ENCODE measurements at places on chromosomes 16 and 17.

- no peak for DNase-seq
Measured at GRCh38 chr17:66578781-66579489, 256.0 kb upstream of the CACNG5 start.

GRCh38 chr16:78275420-78275819 is 176.0 kb downstream of the WWOX start:
- no peak for DNase-seq

DNA sequence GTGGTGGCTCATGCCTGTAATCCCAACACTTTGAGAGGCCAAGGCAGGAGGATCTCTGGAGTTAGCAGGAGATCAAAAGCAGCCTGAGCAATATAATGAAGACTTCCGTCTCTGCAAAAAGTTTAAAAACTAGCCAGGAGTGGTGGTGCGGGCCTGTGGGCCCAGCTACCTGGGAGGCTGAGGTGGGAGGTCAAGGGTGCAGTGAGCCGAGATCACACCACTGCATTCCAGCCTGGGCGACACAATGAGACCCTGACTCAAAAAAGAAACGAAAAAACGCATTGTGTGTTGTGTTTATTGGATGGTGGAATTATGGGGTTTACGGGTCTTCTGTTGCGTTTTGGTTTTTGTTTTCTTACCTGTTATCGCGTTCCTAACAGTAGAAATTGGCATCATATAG is 863 bp upstream of the DDX19A start:
- DNase-seq, result no peak

DNA sequence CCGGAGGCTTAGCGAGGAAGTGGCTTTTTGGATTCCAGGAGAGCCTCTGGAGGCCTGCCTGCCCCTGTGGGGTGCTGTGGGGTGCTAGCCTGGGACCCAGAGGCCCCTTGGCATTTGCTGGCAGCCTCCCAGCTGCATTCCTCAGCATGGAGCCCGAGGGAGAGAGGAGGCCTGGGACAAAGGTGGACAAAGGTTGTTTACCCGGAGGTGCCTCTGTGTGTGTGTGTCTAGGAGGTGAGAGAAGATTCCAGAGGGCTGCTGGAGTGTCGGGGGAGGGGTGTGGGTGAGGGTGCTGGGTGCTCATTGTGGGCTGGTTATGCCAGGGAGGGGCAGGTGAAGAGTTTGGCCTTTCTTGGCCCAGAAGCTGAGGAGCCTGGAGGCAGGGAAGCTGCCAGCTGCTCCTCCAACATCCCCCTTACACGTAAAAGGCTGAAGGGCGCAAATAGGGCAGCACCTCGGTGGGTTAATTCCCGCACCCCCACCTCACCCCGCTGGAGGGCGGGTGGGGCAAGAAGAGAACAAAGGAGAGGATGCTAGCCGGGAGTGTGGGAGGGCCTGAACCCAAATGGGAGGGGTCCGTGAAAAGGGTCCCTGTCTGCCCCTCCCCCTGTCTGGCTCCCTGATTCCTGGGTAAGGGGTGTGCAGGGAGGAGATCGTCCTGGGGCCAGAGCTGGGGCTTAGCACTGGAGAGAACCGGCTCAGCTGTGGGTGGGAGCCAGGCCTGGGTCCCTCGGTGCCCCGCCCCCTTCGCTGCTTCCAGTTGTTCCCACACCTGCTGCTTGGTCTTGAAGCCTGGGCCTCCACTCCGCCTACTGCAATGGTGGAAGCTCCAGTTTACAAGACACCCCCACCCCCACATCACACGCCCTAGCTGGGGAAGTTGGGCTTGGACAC is 9.9 kb downstream of the HEXIM2 start:
- DNase-seq, result no peak

DNA sequence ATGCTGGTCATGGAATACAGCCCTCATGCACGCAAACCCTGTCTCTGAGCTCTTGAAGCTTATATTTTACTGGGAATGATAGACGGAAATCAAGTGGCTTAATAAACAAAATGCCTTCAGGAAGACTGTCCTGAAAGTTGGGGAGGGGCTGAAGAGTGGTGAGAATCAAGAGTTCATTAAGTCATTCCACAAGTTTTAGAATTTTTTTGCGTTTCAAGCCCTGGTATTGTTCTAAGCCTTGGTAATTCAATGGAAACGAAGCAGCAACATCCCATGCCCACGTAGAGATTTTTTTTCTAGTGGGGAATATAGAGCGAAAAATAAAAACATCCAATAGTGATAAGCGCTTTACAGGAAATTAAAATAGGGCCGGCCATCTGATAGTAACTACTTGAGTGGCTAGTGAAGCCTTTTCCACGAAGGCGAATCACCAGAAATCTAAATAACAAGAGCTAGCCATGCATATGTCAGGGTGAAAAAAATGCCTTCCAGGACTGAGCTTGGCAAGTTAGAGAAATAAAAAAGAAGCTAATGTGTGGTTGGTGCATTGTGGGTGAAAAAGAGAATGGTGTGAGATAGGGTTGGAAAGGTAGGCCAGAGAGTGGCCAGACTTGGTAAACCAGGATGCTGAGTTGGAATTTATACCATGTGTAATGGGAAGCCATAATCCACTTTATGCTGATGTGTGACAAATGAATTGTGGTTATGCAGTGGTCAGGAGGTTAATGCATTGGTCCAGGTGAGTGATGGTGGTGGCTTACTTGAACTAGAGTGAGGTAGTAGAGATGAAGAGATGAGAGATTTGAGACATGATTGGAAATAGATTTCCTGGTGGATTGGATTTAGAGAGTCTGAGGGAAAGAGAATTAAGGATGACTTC is 772 bp downstream of the PFAS start:
- DNase-seq, result no peak

DNA sequence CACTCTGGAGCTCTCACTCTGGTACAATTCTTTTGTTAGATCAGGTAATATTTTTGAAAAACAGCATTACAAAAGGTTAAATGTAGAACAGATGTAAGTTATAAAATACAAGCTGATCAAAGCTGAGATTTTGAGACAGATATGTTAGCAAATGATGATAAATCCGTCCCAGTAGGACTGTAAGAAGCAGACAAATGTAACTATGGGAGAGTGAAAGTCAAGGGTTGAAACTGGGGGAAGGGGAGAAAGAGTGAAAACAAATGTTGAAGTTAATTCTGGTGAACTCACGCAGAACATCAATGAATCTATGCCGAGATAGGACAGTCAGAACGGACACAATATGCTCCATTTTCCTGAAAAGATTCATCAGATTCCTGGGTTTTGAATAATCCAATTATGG is 298.9 kb upstream of the IRX5 start:
- no peak for DNase-seq

- no peak for DNase-seq
Measured at GRCh38 chr17:32206861-32207260, 58.8 kb upstream of the RHBDL3 start.

DNA sequence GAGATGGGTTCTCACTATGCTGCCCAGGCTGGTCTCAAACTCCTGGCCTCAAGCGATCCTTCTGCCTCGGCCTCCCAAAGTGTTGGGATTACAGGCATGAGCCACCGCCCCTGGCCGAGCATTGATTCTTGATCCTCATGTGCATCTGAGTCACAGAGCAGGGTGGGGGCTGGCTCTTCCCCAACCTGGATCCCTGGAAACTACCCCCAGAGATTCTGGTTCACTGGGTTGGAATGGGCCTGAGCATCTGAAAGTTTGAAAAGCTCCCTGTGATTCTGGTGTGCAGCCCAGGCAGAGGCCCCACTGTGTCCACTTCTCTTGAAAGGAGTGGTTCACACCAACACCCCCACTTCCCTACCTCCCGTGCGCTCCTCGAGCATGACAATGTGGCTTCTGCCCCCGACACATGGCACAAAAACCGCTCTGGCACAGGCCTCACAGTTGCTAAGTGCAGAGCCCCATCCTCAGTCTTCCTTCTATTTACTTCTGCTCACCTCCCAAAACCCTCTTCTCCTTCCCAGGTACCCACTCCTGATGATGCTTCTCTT is 4.6 kb downstream of the QPRT start:
- no peak for DNase-seq

DNA sequence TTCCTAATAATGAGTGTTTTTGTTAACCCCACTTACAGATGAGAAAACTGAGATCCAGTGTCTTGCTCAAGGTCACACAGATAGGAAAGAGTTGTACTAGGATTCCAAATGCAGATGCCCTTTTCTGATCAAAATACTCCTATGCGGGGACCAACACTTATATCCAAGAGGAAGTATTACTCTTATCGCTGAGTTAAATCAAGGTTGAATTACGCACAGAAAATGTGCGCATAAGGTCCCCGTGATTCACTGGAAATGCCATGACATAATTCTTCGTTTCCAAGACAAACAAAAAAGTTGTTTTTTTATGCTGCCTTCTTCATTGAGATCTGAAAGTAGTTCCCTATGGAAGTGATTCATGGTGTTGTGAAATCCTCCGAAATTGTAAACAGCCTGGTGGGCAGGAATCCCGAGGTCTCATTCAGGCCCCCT is 463.8 kb upstream of the HSBP1 start:
- DNase-seq, result no peak

- no peak for DNase-seq
Measured at GRCh38 chr16:11602321-11602720, 15.6 kb upstream of the LITAF start.

GRCh38 chr16:82699711-82700495 is 73.1 kb downstream of the CDH13 start:
- DNase-seq, result no peak

- no peak for DNase-seq
Measured at GRCh38 chr17:21278450-21279197, 5.9 kb upstream of the MAP2K3 start.

DNA sequence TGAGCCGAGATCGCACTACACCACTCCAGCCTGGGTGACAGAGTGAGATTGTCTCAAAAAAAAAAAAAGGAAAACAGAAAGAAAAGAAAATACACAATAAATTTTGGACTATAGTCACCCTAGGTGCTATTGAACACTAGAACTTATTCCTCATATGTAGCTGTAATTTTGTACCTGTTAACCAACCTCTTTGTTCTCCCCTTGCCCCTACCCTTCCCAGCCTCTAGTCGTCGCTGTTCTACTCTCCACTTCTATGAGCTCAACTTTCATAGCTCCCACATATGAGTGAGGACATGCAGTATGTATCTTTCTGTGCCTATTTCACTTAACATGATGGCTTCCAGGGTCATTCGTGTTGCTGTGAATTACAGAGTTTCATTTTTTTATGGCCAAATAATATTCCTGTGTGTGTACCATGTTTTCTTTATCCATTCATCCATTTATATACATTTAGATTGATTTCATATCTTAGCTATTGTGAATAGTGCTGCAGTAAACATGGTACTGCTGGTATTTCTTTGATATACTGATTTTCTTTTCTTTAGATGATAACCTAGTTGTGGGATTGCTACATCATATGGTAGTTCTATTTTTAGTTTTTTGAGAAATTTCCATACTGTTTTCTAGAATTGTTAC is 28.3 kb downstream of the VPS35L start:
- no peak for DNase-seq

DNA sequence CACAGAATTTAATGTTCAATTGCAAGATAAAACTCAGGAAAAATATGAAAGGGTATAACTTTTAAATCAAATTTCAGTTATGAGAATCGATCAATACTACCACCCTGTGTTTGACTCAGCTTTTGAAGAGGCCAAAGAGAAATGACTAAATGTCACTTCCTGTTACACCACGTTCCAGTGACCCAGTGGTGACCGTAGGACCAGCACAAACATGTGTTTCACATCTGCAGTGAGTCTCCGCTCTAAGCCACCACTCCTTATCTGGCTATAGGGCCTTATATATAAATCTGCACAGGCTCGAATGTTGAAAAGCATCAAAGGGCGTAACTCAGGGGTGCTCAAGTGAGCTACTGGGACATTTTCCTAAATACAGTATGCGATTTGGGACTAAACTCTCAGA is 36.1 kb downstream of the CYB5D2 start:
- no peak for DNase-seq

DNA sequence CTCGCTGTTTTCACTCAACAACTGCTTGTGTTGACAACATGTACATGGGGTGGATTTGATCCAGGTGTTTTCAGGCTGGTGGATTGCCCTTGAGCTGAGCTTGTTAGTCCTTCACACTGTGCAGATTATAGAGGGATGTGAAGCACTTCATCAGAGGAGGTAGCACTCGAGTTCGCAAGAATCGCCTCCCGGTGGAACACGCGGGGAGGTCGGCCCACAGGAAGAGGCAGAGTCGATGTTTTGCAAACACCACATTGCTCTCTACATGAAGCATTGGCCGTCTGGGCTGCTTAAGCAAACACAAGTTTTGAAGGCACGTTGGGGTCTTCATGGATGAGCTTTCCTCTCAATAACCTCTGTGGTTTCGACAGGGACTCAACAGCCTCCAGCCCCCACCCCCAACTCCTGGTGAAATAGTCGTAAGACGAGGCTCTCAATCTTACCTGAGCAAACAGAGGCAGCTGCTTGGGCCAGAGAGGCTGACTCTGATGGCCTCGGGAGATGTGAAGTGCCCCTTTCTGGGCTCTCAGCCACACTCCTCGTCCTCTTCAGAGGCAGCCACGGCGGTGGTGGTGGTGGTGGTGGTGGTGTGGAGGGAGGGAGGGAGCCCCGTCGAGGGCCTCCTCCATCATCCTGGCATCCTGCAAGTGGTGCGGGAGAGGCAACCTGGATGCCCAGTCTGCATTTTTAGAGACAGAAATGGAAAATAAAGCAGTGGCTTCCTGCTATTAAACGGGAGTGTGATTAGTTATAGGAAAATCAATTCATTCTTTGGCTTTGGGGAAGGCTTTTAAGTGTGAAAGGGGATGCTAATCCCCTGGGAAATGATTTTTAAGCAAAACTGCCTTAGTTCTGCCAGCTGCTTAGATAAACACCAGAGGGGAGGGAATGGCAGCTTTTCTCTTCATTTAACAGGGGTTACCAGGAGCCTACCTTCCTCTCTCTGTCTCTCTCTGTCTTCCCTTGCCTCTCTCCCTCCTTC is 552.5 kb upstream of the EEF2KMT start:
- DNase-seq, result no peak

DNA sequence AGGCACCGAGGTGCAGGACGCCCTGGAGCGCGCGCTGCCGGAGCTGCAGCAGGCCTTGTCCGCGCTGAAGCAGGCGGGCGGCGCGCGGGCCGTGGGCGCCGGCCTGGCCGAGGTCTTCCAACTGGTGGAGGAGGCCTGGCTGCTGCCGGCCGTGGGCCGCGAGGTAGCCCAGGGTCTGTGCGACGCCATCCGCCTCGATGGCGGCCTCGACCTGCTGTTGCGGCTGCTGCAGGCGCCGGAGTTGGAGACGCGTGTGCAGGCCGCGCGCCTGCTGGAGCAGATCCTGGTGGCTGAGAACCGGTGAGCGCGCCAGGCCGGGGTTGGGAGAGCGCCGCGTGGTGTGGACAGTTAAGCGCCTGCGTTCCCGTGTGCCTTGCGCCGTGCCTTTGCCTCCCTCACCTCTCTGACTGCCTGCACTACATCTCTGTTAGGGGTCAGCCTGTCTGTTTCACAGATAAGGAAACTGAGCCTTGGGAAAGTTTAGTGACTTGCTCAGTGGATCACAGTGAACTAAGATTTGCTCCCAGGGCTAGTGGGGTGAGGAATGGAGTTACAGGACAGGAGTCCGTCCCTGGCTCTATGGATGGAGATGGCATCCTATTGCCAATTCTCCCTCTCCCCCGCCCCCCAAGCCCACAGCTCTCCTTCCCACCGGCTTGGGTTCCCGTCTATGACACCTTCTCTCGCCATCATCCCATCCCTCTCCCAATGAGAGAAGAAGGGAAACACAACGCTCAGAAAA is 880 bp downstream of the SARM1 start:
- DNase-seq, result no peak
